ENCODE measurements at places on chromosomes 12 and 14.

- no peak for DNase-seq
These were observed 41.2 kb downstream of the EP400 start for GRCh38 chr12:131990980-131991305.

GRCh38 chr14:105187116-105187515 lies 6.0 kb upstream of the NUDT14 start:
- DNase-seq = peak; percentile 66

DNA sequence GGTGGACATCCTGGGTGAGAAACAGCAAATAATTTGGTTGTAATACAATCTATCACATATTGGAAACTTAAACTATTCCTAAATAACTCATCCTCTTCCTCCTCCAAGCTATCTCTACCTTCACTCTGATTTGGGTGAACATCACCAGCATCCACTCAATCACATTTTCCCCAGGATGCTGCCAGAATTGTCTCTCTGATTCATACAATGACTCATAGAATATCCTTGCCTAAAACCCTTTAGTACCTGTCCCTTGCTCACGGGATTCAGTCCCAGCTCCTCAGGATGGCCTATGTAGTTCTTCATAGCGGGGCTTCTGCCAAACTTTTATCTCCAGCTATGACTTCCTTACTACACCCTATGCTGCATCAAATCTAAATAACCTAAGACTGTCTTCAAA lies 146.8 kb downstream of the EMP1 start:
- no peak for DNase-seq

- DNase-seq = peak; percentile 69
These were observed 638.6 kb downstream of the BCL11B start for GRCh38 chr14:98633380-98633779.

- no peak for DNase-seq
These were observed 32.8 kb downstream of the MSRB3 start for GRCh38 chr12:65311260-65311659.

- DNase-seq = no peak
These were observed 5.6 kb downstream of the GMFB start for GRCh38 chr14:54483073-54483745.

GRCh38 chr12:121175383-121176119 lies 34.4 kb upstream of the P2RX4 start:
- DNase-seq = no peak

GRCh38 chr14:29092121-29092520 lies 325.5 kb downstream of the FOXG1 start:
- DNase-seq = no peak

DNA sequence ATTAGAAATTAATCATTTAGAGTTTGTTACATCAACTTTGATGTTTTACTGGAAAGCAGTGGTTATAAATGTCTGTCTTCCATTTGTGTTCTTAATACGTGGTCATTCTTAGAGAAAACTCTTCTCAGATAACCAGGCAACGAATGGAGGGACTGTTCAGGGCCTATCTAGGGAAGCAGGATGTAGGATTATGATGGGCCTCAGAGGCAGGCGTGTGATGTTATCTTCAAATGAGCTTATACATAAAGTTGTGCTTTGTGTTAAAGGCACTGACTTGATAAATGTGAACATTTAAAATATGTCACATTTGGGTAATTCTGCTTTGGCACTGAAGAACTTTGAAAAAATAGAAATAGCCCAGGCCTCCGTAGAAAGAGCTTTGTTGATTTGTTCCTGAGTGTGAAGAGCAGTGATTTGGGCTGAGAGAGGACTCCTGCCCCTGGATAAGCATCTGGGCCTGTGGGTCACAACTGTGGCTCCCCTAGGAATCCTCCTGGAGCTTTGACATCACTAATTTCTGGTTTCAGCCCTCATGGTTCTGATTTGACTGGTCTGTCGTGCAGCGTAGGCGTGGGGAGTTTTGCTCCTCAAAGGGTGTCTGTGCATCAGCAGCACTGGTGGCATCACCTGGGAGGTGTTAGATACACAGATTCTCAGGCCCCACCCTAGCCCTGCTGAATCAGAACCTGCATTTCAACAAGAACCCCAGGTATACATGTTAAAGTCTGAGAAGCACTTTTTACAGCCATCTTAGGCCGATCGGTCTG lies 55.4 kb downstream of the SAMD4A start:
- no peak for DNase-seq

DNA sequence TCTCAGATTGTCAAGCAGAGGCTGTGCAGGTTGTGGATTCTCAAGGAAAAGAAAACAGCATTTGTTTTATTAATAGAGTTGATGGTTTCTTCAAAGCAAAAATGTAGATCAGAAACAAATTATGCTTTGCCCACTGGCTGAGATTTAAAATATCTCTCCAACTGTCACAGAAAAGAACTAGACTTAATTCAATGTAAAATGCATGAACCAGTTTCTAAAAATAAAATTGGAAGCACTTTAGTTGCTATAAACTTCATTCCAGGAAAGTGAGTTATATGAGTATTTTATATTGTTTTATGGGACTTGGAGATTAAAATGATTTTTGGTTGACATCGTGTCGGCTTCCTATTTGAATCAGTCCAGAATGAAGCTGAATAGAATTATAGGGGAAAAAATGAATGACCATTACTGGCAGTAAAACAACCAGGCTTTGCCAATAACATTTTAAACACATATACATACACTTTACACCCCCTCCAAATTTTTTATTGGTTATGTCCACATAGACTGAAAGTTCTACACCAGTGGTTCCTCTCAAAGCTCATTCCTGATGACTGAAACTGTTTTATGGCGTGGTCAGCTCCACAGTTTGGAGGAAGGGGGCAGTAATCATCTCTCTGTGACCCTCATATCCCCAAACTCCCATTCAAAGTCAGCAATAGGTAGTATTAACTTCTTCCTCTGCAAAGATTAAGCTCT lies 55.5 kb upstream of the DAAM1 start:
- DNase-seq = no peak

DNA sequence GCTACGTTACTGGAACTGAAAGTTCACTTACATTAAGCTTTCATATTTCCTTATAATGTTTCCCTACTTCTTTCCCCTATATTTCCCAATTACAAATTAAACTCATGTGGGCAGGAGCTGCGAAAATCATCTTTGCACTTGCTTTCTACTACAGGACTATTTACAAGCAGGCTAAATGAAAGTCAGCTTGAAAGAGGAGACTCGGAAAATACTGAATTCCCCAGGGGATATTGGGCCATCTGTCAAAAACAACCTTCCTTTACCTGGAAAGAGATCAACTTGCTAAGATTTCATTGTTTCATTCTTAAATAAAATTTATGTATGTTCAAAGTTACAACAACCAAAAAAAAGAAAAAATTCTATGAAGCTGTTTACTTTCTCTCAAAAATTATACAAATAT lies 92.8 kb upstream of the BBS10 start:
- no peak for DNase-seq

- DNase-seq = no peak
These were observed 131.6 kb upstream of the PLEKHG7 start for GRCh38 chr12:92571169-92571568.

- no peak for DNase-seq
These were observed 50.8 kb downstream of the NTN4 start for GRCh38 chr12:95739561-95740313.

GRCh38 chr12:46160101-46160980 lies 108.5 kb downstream of the SLC38A1 start:
- DNase-seq = peak; percentile 96

GRCh38 chr12:3098436-3098835 lies 21.3 kb downstream of the TSPAN9 start:
- no peak for DNase-seq

DNA sequence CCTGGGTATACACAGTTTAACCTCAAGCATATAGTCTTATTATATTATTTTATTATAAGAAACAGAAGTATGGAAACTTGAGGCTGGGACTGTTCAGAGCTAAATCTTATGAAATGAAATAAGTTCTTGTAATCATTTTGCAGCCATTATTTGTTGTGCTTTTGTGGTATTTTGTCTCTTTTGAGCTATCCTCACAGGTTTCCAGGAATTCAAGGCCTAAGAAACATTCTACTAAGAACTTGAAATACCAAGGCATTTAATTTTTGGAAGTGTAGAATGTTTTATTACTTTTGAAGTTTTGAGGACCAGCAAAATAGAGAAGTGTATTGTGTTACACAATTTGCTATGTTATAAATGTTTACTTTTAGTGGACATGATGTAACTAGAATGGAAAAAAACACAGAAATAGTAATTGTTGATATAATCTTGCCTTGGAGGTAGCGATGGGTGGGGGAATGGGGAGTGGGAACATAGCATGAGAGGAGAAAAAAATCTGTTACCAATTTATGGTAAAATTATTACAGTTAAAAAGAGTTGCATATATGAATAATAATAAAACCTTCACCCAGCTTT lies 81.7 kb downstream of the CRADD start:
- no peak for DNase-seq

GRCh38 chr12:89051065-89051677 lies 301.1 kb downstream of the DUSP6 start:
- peak; percentile 20 for DNase-seq

GRCh38 chr12:129696926-129697325 lies 206.9 kb downstream of the TMEM132D start:
- peak; percentile 68 for DNase-seq

GRCh38 chr14:59529189-59529588 lies 44.9 kb downstream of the JKAMP start:
- no peak for DNase-seq

DNA sequence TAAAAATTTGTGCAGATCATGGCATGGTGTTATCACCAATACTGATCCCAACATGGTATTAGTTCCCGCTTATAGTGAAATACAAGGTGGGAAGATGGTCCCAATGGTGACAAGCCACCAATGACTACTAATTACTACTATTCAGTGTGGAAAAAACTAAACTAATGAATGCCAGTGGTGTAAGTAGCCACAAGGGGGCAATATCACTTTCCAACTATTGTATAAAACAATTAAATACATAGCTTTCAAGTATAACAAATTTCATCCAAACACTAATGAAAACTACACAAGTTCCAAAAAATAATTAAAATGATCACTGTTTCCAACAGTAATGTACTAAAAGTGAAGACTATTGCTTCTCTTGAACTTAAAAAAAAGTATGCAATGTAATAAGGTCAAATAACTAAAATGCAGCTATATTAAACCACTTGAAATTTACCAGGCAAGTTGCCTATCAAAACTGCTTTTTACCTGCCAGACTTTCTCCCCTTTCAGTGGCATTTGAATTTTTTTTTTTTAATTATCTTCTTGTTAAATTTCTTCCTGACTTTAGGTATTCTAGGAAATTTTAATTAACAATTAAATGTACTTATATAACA lies 58.0 kb downstream of the PAPLN start:
- DNase-seq = no peak
